ENCODE measurements at places on chromosomes 7 and 10. TPM values are rescaled to one million over a fixed set of nuclear protein-coding genes. Genes with fewer than 3 reads are reported as not detected.

SPDYE2B gene
- total RNA-seq = not detected

RTKN2 gene
- total RNA-seq = 1.1 TPM

ZNF37A gene
- 22.6 TPM for total RNA-seq

PON1 gene
- total RNA-seq = not detected

PLEKHS1 gene
- not detected for total RNA-seq

MMD2 gene
- not detected for total RNA-seq

AQP1 gene
- 0.22 TPM for total RNA-seq

LOXL4 gene
- not detected for total RNA-seq

OR2A2 gene
- total RNA-seq = not detected

PRKAR1B gene
- 49.9 TPM for total RNA-seq

NRP1 gene
- 0.22 TPM for total RNA-seq

PHTF2 gene
- total RNA-seq = 25.2 TPM

NUTM2E gene
- total RNA-seq = not detected

H2AZ2 gene
- 271 TPM for total RNA-seq

LRRTM3 gene
- not detected for total RNA-seq

RRP12 gene
- total RNA-seq = 51.0 TPM

FAM25C gene
- not detected for total RNA-seq

FAM25G gene
- total RNA-seq = not detected

AKR1D1 gene
- total RNA-seq = not detected

ASB10 gene
- total RNA-seq = not detected

PGAM2 gene
- total RNA-seq = 0.49 TPM

SFMBT2 gene
- total RNA-seq = 23.8 TPM

ABCB8 gene
- total RNA-seq = 41.4 TPM

OR2A5 gene
- not detected for total RNA-seq

HOXA9 gene
- total RNA-seq = not detected

SFRP5 gene
- 0.74 TPM for total RNA-seq

FAM237B gene
- total RNA-seq = not detected

CHRM2 gene
- not detected for total RNA-seq

All from activated CD8-positive, alpha-beta T cell treated with anti-CD3 and anti-CD28 coated beads for 36 hours (primary cell).